Smooth muscle cell of the brain vasculature (primary cell): ENCODE measurements at places on chromosomes 5 and 9.

- DNase-seq: no peak
These were observed 95.3 kb upstream of the VLDLR start for GRCh38 chr9:2526071-2526828.

DNA sequence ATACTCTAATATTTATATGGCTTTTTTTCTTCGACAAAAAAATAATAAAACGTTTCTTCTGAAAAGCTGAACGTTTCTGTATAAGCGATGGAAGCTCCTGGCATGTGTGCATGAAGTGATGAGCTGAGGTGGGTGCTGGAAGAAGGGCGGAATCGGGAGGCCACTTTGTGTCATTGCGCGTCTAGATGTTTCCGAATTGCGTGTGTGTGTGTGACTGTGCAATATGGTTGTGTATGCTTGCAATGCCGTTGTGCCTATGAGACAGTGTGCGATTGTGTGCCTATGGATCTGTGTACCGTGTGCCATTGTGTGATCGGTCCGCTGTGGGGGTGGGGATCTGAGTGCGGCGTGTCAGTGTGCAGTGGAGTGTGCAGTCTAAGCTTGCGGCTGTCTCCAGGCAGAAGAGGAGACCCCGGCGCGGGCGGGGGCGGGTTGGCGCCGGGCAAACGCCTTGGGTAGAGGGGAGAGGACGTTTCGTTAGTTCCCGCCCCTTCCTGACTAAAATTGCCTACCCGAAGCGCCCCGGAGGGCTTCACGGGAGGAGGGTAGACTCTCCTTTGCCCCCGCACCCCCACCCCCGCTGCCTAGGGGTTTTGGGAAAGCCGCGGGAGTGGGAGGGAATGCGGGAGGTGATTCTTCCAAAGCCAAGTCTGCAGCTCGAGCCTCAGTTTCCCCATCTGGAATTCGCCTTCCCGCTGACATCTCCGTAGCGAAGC, 24.2 kb downstream of the PCDHGC5 start:
- no peak for DNase-seq

DNA sequence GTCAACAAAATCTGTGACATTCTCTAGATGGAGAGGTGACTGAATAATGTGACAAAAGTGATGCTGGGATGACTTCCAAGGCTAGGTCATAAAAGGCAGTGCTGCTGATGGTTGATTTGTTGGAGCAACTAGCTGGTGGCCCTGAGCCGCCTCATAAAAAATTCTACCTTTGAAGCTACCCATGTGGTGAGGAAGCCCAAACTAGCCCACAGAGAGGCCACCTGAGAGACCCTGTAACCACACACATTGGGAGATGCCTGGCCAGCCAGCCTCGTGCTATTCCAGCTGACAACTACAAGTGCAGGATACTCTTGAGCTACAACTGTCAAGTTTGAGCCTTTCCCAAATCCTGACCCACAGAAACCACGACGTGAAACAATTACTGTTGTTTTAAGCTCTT, 22.7 kb downstream of the CLTA start:
- no peak for DNase-seq

DNA sequence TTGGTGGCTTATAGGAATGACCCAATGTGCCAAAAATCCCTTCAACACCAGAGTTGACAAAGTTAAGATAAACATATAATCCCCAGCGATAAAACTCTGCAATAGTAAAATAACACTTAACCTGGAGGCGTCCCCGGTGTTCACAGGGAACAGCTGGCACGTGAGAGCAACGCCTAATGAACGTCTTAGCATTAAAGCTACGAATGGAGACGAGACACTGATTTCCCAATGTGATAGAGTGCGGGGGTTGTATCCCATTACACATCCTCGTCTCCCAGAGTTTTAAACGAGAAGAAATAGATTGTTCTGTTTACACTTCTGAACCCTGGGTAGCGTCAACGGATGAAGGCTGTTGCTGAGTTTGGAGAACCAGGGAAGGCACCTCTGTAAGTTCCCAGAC, 57.6 kb downstream of the PTCH1 start:
- DNase-seq: no peak
